ENCODE measurements at places on chromosomes 6 and 20.

DNA sequence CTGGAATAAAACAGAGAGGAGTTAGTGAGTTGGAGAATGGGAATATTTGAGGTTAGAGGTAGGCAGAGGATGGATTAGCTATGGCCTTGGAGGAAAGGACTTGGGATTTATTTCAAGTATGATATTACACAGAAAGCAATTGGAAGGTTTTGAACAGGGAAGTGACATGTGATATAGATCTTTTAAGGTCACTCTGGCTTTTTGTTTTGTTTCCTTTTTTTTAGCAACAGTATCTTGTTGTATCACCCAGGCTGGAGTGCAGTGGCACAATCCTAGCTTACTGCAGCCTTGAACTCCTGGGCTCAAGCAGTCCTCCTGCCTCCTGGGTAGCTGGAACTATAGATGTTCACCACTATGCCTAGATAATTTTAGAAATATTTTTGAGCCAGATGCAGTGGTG, 190.3 kb downstream of the UTRN start:
- no peak for DNase-seq

- DNase-seq, result no peak
Observed at GRCh38 chr6:41700463-41701347, 34.7 kb downstream of the TFEB start.

- no peak for DNase-seq
Observed at GRCh38 chr20:18404172-18404571, 62.7 kb downstream of the DZANK1 start.

DNA sequence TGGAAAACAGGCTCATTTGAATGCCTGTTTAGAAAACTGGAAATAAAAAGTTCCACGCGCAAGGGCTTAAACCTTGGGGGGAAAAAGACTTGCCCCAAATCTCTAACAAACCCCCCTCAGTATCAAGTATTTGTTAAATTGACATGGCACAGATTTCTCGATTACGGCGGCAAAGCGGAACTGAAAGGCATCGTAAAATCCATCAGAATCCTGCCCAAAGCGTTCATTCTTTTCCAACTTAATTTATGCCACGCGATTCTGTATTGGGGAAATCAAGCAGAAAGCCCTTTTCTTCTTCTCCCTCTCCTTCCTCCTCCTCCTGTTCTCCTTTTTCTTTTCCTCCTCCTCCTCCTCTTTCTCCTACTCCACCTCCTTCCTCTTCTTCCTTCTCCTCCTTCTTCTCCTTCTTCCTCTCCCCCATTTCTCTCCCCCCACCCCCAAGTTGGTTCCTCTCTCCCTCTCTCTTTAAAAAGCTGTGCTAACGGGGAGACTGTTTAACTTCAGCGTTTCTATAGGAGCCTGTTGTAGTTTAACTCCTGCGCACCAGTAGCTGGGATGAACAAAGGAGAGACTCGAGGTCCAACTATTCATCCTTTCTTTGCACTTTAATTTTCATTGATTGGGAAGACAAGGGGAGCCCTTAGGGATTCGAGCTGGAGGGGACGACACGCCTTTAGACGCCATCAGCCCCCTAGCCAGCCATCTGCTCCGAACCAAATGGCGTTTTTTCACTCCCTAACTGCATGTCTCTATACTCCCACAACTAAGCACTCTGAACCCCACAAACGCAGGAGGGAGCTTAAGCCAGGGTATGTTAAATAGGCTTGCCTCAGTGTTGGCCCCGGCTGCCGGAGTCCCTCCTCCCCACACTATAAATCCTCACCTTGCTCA, 2.7 kb upstream of the DLL1 start:
- no peak for DNase-seq

DNA sequence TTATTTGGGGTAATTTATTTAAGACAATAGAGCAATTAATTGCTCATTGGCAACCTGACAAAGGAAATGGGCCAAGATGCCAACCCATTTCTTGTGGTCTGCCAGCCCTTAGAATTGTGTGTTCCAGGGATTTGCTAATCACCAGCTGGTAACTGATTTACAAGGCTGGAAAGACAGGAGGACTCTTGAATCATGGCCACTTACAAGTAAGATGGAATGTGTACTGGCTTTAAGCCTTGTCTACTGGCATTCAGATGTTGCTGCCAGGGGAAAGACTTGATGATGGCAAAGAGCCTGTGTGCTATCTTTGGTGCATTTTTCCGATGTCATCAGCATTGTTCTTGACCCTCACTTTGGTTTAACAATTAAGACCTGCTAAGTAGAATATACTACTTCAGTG, 91.0 kb downstream of the BCKDHB start:
- no peak for DNase-seq

Measured in right renal pelvis (tissue), 4 donors.